Fibroblast of mammary gland (primary cell): ENCODE measurements at places on chromosomes 4 and X.

DNA sequence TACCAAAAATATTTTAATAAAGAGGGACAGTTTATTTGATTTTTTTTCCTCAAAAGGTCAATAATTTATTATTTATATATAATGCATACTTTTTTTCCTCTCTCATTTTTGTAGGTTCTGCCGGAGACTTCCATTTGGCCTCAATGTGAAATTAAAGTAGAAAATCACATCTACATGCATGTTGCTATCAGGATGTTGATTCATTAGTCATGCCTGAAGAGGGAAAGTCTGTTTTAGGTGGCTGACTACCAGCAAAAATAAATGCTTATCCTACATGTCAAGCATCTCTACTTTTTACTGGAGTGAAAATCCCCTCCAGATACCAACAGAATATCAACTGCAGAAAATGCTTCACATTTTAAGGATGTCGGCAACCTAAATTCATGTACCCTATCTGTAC lies 41.5 kb downstream of the KIAA0232 start:
- no peak for DNase-seq

GRCh38 chr4:67250131-67250896 lies 295.0 kb downstream of the CENPC start:
- no peak for DNase-seq

GRCh38 chr4:141102367-141102766 lies 30.9 kb downstream of the RNF150 start:
- peak; percentile 37 for DNase-seq

GRCh38 chr4:98630737-98631454 lies 27.5 kb downstream of the TSPAN5 start:
- peak; percentile 52 for DNase-seq

DNA sequence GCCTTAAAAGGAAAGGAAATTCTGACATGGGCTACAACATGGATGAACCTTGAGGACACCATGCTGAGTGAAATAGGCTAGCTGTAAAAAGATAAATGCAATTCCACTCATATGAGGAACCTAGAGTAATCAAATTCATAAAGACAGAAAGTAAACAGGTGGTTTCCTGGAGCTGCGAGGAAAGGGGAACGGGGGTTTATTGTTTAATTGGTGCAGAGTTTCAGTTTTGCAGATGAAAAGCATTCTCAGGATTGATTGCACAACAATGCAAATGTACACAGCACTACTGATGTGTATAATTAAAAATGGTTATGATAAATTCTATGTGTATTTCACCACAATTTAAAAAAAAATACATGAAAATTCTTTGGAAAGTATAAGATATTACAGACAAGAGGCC lies 24.0 kb downstream of the PLRG1 start:
- no peak for DNase-seq

DNA sequence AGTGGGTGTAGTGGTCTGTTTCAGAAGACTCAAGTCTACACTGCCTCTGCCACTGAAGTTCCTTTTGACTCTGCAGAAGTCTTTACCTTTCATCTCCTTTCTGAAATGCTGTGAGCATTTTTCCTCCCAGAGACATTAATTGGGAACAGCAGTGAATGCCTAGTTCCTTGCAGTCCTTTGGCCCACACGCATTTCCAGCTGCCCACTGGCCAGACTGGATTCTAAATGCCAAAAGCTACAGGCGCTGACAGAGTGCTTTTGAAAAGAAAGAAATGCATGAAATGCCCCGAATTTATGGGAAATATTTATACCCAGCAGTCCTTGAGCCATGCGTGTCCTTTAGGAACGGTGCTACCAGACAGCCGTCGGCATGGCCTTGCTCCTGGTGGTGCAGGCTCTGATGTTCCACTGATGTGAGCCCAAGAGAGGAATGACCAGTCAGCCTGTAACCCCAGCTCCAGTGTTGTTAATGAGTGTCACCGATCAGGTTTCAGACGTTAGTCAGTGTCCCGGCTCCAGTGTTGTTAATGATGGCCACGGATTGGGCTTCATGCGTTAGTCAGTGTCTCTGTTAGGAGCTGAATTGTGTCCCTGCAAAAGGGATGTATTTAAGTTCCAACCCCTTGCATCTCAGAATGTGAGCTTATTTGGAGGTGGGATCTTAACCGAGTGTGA lies 132.6 kb downstream of the TBL1X start:
- DNase-seq: peak; percentile 10

DNA sequence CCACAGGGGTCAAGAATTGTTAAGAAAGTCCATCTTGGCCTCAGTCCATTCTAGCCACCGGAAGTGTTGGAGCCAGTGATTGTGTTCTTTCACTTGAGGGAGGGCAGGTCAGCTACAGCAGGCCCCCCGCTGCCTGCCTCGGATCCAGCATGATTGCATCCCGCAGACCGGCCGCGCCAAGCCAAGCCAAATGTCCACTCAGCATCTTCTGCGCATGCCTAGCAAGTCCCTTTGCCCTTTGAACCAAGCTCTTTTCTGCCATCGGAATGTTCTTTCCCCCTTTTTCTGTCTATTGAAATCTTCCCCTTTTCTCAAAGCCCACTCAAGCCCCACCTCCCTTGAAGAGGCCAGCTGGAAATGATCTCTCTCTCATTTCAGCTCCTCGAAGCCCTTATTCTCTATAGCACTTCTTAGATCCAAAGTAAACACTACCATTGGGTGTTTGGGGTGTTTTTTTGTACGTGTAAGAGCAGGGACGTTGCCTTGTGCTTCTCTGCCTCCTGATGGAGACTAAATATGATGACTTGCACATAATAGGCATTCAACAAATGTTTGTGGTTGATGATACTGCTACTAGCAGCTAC lies 147.8 kb upstream of the BCOR start:
- DNase-seq: peak; percentile 18
